ENCODE measurements at places on chromosomes 16 and 17.
A peak's percentile ranks its signal among the peaks of the same experiment; 100 is the strongest.

GRCh38 chr17:72590882-72591281 lies 470.1 kb downstream of the SOX9 start:
- DNase-seq, result no peak

- DNase-seq, result no peak
Measured at GRCh38 chr17:68733241-68734176, 132.3 kb upstream of the FAM20A start.

- peak; percentile 62 for DNase-seq
Measured at GRCh38 chr17:48878920-48879898, 13.4 kb upstream of the ATP5MC1 start.

- DNase-seq, result no peak
Measured at GRCh38 chr17:82402865-82403264, 15.3 kb upstream of the HEXD start.

DNA sequence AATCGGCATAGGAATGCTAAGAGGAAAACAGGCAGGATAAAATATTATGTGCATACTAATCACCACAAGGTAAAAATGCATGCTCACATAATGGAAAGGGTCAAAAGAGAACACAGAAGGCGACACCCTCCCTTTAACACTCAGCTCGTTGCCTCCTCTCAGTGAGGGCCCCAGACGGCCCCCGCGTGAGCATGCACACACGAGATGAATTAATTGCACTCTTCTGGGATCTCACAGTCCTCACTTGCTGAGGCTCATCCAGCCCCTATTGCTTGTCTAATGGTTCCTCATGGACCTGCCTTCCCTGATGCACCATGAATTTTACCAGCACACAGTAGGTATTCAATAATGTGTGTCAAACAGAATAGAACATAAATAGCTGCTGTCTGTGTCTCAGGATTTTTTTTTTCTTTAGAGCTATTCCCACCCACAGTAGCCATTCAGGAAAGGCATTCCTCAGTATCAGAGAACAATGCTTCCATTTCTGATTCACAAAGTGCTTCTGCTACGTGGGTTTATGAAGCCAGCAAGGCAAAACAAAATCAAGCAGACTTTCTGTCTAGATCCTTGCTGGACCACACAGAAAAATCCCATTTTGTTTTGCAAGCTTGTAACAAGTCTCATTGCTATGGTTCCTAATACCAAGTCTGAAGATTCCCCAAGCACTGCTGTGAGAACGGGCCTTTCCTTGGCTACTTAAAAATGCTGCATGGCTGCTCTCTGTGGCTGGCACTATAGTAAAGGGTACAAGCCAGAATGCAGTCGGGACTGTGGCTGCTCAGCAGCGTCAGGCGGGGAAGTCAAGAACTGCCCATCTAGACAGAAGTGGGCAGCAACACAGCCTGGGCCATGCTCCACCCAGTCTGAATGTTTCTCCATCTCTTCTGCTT lies 43.6 kb downstream of the TOM1L2 start:
- DNase-seq, result peak; percentile 39

DNA sequence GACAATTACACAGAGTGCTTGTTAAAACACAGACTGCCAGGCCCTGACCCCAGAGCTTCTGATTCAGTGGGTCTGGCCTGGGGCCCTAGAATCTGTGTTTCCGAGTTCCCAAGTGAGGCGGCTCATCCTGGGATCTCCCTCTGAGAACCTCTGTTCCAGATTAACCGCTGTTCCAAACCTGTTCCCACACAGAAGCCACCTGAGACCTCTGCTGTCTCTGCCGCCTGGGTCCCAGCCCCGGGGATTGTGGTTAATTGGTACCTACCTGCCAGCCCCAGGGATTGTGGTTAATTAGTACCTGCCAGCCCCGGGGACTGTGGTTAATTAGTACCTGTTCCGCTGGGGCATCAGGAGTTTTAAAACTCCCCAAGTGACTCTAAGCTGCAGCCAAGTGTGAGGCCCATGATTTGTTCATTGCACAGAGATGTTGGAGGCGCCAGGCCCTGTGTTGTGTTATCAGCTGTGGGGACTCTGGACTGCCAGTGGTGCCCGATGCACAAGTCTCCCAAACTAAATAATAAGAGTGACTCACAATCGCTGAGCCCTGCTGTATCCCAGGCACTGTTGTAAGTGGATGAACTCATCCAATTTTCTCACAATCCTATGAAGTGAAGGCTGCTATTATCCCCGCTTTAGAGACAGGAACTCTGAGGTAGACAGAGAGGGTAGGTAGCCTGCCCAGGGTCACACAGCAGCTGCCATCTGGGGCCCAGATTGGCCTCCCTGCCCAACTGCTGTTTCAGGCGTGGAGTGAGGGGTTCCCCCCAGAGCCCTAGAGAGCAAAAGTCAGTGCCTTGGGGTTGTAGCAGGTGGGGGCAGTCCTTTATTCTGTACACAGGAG lies 219.7 kb downstream of the IRF8 start:
- no peak for DNase-seq

Data from glutamatergic neuron (in vitro differentiated cells).